Iris pigment epithelial cell (primary cell): ENCODE measurements at places on chromosomes 6 and 20.

DNA sequence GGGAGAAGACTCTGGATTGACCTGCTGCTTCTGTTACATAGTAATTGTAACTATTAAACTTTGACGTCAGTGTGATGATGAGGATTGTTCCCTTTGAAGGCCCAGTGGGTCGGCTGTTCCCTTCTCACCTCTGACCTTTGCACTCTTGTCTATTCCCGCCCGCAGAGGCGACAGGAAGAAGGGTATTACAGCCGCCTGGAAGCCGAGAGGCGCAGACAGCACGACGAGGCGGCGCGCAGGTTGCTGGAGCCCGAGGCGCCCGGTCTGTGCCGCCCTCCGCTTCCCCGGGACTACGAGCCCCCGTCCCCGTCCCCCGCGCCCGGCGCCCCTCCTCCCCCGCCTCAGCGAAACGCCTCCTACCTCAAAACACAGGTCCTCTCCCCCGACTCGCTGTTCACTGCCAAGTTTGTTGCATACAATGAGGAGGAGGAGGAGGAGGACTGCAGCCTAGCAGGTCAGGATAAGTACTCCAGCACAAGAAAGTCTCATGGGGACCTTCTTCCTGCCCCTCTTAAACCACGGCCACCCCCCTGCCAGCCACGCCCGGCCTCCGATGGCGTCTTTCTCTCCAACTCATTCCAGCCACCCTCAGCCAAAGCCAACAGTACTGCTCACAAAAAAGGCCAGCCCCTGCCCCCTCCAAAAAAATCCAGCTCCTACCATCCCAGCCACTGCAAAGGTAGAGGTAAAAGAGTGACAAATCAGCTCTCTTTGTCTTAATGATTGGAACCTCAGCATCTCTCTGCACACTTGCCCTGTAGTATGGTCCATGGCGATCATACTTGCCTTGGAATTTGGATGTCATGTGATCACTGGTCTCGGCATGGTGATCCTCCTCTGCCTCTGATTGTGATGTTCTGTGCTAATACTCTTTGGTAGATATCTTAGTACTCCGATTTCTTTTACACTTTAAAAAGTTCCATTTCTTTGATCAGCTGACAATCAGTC, 31.6 kb upstream of the KIF25 start:
- DNase-seq = no peak

GRCh38 chr20:44833437-44833836, 23.1 kb upstream of the RIMS4 start:
- DNase-seq = no peak

- DNase-seq = peak; percentile 72
These were observed 410.5 kb downstream of the QKI start for GRCh38 chr6:163825033-163825432.

GRCh38 chr6:25154034-25154596, 125.1 kb upstream of the CARMIL1 start:
- DNase-seq = no peak

- DNase-seq = no peak
These were observed 3.7 kb downstream of the GDF5 start for GRCh38 chr20:35434085-35435005.

DNA sequence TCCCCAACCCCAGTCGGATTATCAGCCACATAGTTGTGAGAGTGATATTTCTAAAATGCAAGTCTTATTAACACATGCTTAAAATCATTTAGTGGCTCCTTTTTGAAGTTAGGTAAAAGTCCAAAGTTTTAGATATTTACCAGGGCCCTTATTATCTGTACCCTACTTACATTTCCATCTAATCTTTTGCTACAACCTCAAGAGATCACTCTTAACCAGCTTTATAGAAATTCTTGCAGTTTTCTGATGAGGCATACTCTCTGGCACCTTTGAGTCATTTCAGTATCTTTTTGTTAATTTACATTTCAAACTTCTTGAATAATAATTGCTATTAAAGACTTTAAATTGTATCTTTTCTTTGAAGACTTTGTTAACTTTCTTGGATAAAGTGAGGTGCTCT, 453.3 kb downstream of the RFPL4B start:
- peak; percentile 7 for DNase-seq

- DNase-seq = peak; percentile 48
These were observed 582.4 kb downstream of the PHF3 start for GRCh38 chr6:64217721-64218620.

DNA sequence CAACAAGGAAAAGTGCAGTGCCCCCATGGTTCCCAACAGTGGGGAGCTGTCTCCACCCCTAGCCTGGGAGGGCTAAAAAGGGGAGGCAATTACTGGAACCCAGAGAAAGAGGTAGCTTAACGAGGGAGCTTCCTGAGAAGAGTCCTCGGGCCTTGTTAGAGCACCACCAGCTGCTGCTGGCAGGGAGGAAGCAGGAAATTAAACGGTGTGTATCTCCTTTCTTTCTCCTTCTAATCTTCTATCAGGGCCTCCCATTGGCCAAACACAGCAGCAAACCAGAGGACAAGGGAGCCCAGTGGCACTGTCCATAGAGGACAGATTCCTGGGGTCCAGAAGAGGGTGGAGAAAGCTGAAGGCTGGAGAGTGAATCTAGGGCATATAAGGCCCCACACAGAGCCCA, 7.6 kb upstream of the BTN2A2 start:
- no peak for DNase-seq

DNA sequence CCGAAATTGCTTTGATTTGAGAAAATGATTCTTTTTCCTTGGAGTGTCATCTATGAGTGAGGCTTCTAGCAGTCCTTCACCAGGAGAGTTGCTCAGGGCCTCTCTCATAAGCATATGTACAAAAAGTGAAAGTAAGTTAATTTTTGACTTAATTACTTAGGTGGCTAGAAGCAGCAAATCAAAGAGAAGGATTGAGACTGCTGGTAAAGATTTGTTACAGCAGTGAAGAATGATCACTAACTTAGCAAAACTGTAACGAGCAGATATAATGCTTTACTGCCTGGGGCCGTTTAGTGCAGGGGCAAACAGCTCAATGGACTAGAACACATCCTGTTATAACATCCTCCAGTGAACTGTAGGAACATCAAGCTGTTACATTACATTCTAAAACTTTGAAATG, 167.8 kb upstream of the RIPOR2 start:
- no peak for DNase-seq

GRCh38 chr6:31042806-31043205, 32.5 kb downstream of the MUC22 start:
- peak; percentile 56 for DNase-seq

DNA sequence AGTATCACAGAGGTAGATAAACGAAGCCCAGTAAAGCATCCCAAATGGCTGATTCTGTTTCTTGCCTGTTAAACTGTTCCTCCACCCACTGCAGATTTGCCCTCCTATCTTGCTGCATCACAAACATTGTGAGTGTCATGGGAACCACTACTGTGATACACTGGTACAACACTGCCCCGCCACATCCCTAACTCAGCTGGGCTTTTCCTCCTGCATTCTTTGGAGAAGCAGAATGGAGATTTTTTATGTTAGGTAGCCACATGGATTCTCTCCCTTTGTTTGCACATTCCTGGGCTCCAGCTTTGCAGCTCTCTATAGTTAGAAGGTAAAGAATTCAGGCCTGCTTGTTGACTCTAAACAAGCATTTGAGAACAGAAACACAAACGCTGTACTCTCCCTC, 234.1 kb downstream of the TMEM242 start:
- peak; percentile 17 for DNase-seq

DNA sequence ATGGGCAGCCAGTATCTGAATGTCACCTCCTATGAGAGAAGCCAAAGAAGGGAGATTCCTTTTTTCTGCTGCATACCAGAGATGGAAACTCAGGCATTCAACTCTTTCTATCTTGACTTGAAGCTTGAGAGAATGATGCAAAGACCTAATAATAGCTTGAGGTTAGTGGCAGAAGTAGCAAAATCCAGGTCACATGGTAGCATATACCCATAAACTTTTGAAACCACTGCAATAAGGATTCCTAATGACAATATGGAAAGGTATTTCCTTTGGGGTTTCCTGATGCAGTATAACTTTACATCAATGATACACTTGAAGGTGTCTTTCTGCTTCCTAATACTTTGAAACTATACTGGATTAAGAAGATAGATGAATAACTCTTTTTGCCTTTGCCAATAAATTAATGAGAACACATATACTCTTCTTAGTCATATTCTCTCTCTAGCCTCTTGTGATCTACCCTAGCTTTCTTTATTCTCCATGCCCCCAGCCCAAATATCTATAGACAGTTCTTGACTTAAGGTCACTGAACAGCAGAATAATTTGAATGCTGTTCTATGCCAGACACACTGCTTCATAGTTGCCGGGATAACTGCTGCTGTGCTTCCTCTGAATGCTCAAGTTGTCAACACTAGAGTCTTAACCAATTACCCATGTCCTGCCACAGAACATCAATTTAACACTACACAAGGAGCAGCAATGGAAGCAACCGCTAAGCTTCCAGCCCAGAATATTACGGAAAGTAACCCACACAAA, 155.5 kb upstream of the SIM1 start:
- DNase-seq = peak; percentile 95

- no peak for DNase-seq
These were observed 51.6 kb downstream of the EYA2 start for GRCh38 chr20:46946181-46946624.

GRCh38 chr6:5068153-5068751, 16.9 kb upstream of the PPP1R3G start:
- DNase-seq = no peak

GRCh38 chr6:16602035-16602434, 159.2 kb downstream of the ATXN1 start:
- no peak for DNase-seq

- no peak for DNase-seq
These were observed 149.8 kb downstream of the SYCP2 start for GRCh38 chr20:59783641-59784010.

- no peak for DNase-seq
These were observed 75.1 kb downstream of the PPP1R3G start for GRCh38 chr6:5160206-5160605.

GRCh38 chr6:82270881-82271635, 23.5 kb upstream of the IBTK start:
- peak; percentile 45 for DNase-seq

GRCh38 chr20:46023148-46023484, 5.9 kb upstream of the SLC12A5 start:
- no peak for DNase-seq

DNA sequence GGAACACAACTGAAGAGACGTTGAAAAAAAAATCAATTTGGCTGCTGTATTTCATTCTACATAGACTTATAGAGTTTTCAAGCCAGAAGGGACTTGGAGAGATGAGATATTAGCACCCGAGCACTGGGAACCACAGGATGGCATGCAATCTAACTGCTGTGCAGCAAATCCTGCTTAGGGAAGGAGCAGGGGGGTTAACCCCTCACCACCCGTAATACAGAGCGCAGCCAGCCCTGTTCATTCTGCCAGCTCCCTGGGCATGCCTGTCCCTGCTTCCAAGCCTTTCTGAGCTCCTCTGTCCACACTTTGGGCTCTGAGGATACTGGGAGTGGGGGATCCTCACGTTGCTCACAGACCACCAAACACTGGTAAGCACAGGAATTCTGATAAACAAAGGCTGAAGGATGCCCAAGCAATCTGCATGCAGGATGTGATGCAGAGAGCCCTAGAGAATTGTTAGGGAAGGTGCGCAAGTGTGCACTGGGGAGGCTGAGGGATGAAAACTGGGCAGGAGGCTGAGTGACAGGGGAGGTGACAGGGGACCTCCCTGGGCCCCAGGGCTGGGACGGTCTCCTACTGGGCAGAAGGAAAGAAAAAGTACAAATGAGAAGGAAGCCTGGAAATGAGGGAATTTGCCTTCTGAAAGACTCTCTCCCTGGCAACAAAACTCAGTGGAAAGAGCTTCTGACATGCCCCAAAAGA, 34.0 kb downstream of the CPNE5 start:
- no peak for DNase-seq

- peak; percentile 89 for DNase-seq
These were observed 124.1 kb upstream of the DST start for GRCh38 chr6:56766806-56767178.

GRCh38 chr20:38272398-38272797, 11.9 kb upstream of the KIAA1755 start:
- DNase-seq = peak; percentile 73

DNA sequence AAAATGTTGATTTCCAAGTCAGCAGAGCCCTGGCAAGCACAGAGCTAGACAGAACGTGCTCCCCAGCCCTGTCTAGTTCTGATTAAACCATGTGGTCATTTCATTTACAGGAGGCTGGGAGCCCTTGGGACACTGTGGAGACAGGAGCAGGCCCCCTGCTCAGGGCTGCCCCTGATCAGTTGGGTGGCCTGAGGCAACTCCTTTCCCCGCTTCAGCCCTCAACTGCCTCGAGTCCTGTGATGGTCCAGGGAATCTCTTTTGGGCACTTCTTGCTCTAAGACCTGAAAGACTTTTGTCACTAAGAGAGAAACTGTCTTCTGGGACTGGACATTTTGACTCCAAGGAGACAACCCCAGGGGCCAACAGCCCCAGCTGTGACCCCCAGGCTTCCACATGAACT, 13.5 kb downstream of the DYNLRB1 start:
- DNase-seq = no peak

- peak; percentile 45 for DNase-seq
These were observed at the start of gene HLA-DRA for GRCh38 chr6:32439602-32440214. TSS of gene HLA-DRA (plus strand) at chr6:32439887. CDS start at chr6:32439951, 64 bp downstream.

GRCh38 chr6:124694139-124694705, 268.0 kb upstream of the RNF217 start:
- DNase-seq = no peak

- no peak for DNase-seq
These were observed 1.9 kb upstream of the NKAIN4 start for GRCh38 chr20:63255931-63256704.

DNA sequence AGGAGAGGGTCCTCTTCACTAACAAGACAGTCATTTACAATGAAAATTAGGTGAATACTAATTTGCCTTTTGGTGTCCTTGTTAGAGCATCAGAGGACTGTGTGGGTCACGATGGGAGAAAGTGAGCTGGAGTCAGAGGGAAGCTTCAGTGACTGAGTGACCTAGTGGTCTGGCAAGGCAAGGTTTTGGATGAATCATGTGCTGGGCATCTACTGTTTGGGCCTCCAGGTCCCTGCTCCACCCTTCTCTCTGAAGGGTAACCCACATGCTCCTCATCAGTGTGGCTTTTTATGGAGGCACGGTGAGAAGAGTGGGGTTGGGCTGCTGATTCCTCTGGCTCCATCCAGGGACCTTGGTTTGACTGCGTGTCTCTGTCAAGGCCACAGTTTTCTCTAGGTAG, 60.5 kb upstream of the EXOC2 start:
- peak; percentile 10 for DNase-seq

DNA sequence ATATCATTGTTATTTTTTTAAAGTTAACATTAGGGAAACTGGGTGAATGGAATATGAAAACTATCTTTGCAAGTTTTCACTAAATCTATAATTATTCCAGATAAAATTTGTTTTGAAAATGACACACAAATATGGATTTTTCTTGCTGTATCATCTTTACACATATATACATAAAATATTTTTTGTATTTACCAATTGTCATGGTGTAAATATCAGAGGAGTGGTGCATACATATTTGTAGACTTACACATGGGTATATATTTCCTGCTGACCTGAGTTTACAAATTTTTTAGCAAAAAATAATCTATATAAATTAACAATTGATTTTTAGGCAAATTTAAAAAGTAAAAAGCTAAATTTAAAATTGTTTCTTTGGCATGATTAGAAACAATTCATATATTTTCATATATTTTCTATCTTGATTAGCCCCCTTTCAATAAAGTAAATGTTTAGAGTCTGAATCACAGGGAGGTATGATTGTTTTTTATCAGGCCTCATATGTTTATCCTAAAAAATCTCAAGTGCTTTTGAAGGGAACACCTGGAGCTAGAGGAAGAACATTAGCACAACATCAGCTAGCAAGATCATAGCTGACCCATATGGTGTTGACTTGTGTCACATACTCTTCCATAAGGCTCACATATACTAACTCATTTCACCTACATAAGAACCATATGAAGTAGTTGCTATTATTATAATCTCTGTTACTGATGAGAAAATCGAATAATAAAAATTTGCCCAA, 671.8 kb upstream of the GJE1 start:
- no peak for DNase-seq
